ENCODE measurements at places on chromosomes 5 and 9.

GRCh38 chr9:1460143-1460769, 410.1 kb downstream of the DMRT2 start:
- no peak for DNase-seq

- peak; percentile 91 for DNase-seq
Measured at GRCh38 chr9:130421802-130422276, 22.9 kb upstream of the ASS1 start.

- no peak for DNase-seq
Measured at GRCh38 chr9:10232352-10232930, 380.4 kb downstream of the PTPRD start.

GRCh38 chr9:114303571-114303970, 19.3 kb upstream of the ORM1 start:
- no peak for DNase-seq

- DNase-seq: no peak
Measured at GRCh38 chr9:97478301-97478981, 23.0 kb upstream of the TMOD1 start.

- DNase-seq: no peak
Measured at GRCh38 chr9:129011761-129012181, 16.4 kb downstream of the SH3GLB2 start.

DNA sequence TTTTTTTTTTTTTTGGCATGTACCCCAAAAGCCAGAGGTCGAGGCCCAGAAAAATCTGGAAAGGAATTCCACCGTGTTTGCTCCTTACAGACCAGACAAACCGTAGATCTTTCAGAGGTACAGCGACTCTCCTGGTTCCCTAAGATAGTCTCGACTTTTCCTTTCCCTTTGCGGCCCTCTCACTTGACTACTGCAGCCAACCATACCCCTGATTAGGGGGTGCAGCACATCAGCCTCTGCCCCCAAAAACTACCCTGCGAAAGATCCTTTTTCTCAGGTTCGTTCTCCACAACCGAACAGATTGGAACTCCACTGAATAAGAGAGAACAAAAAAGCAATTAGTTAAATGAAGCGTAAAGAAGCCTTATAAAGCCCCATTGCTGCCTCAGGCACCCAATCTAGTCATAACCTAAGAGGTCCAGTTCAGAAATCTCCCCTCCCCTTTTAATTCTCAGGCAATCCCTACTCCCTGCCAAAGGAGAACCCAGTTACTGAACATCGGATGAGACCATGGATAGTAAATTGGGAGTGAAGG, 379 bp upstream of the TICAM2 start:
- no peak for DNase-seq

DNA sequence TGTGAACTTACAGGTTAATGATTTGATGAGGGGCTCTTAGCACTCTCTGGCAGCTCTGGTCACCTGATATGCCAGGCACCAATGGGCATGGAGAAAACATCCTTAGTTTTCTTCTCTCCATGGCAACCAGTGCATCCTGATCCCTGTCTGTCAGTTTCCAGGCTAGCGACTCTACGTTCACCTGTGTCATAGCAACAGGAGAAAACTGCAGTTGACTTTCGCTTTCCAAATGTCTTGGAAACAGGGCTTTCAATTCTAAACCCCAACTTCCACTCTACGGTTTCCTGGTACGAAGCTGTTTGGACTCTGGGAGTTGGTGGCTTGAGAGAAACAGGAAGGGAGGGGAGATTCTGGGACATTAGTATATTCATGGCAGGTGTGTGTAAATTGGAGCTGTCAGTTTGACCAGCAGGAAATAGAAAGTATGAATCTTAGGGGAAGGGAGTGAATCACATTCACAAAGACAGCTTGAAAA, 74.4 kb downstream of the SLC28A3 start:
- DNase-seq: no peak

GRCh38 chr5:10056228-10056760, 193.4 kb downstream of the ATPSCKMT start:
- peak; percentile 16 for DNase-seq

GRCh38 chr9:127005770-127006314, 91.3 kb downstream of the RALGPS1 start:
- DNase-seq: no peak

DNA sequence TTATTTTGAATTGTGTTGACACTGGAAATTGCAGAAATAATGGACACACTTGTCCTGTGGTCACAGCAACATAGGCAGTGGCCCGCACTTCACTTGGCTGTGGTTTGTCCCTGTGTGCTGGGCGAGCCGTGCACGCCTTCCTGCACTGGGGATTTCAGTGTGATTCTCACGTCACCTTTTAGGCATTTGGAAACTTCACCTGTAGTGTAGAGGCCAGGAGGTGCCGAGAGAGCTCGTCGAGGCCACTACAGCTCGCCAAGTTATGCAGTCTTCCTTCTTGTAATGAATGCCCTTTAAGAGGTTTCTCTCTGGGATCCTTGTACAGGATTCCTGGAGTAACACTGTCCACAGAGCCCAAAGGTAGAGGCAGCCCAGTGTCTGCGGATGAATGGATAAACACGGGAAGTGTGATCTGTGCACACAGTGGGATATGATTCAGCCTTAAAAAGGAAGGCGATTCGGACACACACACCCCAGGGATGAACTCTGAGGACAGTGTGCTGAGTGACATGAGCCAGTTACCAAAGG, 14.7 kb downstream of the TRAF2 start:
- no peak for DNase-seq

DNA sequence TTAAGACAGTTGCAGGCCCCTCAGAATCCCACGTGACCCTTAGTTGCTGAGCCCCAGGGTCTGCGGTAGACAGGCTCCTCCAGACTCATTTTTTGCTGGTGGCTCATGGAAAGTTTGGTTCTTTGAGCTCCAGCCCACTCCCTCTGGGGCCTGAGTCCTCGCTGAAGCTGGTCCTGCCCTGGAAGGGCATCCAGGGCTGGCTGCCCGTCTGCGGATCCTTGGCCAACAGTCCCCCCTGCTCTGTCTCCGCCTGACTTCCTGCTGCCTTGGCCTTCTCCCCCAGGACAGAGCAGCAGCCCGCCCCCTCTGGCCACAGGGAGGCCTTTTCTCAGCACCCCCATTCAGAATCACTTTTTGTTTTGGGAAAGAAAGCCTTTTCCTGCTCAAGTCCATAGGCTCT, 24.4 kb downstream of the SLC6A7 start:
- peak; percentile 61 for DNase-seq

GRCh38 chr9:110856772-110857171, 181.5 kb downstream of the LPAR1 start:
- DNase-seq: no peak

- DNase-seq: peak; percentile 58
Measured at GRCh38 chr5:73354406-73354805, 94.2 kb downstream of the FOXD1 start.

DNA sequence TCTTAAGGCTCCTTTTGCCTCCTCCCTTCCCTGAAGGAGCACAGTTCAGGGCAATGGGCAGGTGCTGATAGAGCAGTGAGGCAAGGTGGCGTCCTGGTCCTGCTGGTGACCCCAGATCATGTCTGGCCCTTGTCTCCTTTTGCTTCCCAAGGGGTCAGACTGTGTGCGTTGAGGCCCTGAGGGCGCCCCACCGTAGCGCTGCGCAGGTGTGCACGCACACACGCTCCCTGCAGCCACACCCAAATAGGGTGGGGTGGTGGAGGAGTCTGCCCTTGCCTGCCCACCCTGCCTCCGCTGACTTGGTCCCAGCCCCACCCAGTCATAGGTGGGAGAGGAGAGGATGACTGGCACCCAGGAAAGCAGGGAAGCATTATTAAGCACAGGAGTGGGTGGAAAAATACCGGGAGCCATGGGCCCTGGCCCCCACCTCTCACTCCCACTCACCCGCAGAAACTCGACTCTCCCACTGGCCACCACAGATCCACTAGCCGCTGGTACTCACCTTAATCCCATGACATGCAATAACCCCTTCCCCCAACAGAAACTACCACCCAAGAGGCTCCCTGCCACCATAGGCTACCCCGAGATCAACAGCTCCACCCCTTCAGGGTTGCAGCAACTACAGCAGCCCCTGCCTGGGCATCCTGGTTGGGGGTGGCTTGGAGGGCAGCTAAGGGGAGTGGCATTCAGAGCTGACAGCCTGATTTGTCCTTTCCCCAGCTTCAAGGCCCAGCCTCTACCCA, 16.7 kb downstream of the PDLIM4 start:
- DNase-seq: no peak

GRCh38 chr5:171537070-171537849, 117.8 kb downstream of the FGF18 start:
- DNase-seq: peak; percentile 60

- DNase-seq: no peak
Measured at GRCh38 chr5:141951332-141951781, 6.6 kb downstream of the PCDH12 start.

DNA sequence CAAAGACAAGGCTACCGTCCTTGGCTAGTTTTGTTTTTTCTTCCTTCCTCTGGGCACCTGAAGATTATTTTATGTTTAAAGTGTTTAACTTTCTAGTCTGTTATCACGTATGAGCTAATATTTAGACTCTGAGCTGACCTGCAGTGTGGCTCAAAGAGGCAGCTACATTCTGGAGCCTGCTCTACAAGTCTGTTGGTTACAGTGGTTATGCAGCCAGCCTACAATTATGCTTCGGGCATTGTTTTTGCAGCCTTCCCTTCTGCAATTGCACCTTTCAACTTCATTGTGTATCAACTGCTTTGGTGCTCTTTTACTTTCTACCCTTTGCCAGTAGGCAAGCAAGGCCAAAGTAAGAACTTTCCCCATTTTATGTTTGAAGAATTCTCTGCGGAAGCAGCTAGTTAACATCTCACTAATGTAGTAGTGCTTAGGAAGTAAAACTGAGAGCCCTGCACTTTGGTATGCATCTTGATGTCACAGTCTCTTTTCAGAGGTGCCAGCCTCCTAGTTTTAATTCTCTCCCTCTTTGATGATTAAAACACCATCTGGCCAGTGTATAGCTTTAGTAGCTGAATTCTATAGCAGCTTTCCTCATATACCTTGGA, 322.1 kb downstream of the FAM170A start:
- DNase-seq: no peak

DNA sequence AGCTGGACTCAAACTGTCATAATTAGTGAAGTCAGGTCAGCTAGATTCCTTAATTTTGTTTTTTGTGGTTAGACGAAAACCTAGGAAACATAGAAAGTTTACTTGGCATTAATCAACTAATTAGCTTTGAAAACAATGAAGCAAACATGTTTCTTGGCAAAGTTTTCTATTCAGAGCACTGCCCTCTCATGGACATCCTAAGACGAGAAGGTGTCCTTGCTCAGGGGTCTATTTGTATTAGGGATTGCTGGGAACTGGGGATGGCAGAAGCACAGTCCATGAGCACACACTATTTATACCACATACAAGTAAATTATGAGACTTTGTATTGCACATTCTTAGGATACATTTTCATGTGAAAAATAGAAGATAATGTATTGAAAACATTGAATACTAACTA, 49.7 kb downstream of the POC5 start:
- no peak for DNase-seq

DNA sequence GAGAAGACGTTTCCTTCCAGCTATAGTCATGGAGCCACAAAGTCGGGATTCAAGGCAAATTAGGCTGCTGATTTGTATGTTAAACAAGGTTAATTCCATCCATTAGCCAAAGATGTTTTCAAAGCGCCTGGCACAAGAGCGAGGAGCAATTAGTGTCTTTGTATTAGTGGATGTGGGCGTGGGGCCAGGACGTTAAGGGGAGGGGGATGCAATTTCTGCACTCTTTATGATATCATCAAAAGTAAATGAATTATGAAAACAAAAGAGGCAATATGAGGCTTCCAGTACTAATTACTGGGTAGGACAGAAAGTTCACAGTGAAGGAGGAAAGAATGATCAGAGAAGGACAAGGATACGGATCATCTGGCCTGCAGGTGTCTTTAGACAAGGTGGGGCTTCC, 230.9 kb upstream of the MSX2 start:
- DNase-seq: no peak

- no peak for DNase-seq
Measured at GRCh38 chr5:171675511-171675910, 110.1 kb upstream of the SMIM23 start.

- DNase-seq: no peak
Measured at GRCh38 chr9:128115187-128116103, 12.1 kb downstream of the PTGES2 start.

DNA sequence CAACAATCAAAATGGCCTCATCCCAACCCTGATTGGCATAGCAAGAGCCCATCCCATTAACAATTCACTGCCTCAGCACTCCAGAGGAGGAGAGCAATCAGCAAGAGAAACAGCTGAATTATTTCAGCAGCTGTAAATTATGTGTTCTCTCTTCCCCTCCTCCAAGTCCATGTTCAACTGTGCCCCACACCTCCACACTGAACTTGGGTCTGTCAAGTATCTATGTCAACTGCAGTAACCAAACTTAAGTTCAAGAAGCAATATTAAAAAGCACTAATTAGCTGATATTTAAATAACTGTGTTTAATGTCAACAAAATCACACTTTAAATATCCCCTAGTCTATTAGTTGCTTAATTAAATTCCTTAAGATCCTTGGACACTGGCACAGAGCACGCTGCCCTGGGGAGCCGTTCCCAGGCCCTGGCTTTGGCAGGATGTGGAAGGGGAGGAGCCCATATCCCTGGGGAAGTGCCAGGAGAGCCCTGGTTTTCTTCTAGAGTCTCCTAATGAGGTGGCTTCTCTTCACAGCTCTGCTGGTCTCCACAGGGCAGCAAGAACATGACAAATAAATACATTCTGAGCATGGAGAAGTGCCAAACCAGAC, 50.6 kb downstream of the SIL1 start:
- peak; percentile 93 for DNase-seq

DNA sequence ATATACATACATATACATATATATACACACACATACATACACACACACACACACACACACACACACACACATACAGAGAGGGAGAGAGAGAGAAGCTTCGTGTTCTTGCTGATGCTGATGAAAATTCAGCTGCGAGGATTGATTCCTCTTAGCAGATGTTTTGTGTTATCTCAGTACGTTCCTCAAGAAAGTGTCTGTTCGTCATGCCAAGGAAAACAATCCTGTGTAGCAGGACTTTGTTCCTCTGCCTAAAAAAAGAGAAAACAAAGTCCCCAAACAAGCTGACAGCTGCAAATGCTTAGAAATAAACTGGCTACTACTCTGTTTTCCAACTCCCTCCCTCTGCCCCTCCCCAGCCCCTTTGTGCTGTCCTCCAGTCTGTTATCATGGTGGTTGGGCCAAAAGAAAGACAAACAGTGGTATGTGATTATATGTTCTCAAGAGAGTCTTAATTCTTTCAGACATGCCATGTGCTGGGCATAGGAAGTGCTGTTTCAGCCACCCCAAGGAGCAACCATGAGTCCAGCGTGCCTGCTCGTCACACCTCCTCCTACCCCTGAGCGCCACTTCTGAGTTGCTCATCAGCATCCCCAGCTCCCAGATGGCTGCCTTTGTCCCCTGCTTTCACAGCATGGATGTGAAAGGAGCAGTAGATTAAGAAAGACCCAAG, 71.5 kb upstream of the EQTN start:
- DNase-seq: peak; percentile 8

- no peak for DNase-seq
Measured at GRCh38 chr5:123227216-123227615, 138.2 kb downstream of the PRDM6 start.

DNA sequence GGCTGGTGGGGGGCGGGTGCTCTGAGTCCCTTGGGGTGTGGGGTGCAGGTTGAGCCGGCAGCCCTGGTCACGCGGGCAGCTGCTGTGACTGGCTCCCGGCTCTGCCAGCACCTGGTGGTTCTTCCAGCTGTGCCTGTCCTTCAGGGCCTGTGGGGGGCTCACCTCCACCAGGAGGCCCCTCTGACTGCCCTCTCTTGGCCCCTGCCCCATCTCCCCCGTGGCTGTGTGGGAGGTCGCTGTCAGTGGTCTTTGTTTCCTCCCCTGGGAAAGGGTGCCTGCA, 3.3 kb downstream of the RXRA start:
- DNase-seq: no peak
